Stimulated activated CD8-positive, alpha-beta memory T cell treated with anti-CD3 and anti-CD28 coated beads, Interleukin-15, amount 100 ng/mL, for 1 hour (primary cell): ENCODE measurements at places on chromosomes 7 and 10.

- no peak for DNase-seq
Observed at GRCh38 chr10:10830293-10830986, 187.2 kb upstream of the CELF2 start.

- no peak for DNase-seq
Observed at GRCh38 chr7:23235813-23236221, 10.8 kb upstream of the GPNMB start.

DNA sequence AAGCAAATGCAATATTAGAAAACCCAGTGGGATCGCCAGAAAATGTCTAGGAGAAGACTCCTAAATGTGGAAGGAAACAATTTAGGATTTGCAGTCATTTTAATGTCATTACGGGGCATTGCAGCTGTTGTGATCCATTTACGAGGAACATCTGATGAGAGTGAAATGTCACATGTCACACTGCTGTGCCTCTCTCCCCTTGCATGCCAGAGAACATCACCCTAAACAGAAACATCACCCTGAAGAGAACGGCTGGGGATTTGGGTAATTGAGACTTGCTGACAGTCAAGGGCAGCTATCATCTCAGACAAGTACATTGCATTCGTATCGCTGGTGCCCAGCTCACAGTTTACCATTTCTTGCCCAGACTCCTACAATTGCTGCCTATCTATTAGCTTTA, 785.7 kb upstream of the POM121L12 start:
- DNase-seq, result no peak

DNA sequence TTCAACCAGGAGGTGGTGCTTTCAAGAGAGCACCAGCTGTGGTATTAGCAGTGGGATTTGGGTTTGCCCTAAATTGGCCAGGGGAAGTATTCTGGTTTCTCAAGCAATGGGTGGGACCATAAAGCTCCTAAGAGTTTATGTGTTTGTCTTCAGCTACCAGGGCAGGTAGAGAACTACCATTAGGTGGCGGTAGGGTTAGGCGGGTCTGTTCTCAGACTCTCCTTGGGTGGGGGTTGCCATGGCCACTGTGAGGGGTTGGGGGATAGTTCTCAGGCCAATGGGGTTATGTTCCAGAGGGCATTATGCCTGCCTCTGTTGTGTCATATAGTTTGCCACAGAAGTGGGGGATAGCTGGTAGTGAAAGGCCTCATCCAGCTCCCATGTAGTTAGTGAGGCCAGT, 47.7 kb upstream of the BICC1 start:
- no peak for DNase-seq

GRCh38 chr7:79347351-79347750, 106.1 kb downstream of the MAGI2 start:
- DNase-seq, result no peak

GRCh38 chr10:11927746-11928145, 104.6 kb downstream of the PROSER2 start:
- DNase-seq, result no peak

GRCh38 chr10:43966571-43966965, 317.9 kb upstream of the ZNF32 start:
- no peak for DNase-seq

- DNase-seq, result no peak
Observed at GRCh38 chr7:46179061-46179610, 258.1 kb upstream of the IGFBP3 start.

DNA sequence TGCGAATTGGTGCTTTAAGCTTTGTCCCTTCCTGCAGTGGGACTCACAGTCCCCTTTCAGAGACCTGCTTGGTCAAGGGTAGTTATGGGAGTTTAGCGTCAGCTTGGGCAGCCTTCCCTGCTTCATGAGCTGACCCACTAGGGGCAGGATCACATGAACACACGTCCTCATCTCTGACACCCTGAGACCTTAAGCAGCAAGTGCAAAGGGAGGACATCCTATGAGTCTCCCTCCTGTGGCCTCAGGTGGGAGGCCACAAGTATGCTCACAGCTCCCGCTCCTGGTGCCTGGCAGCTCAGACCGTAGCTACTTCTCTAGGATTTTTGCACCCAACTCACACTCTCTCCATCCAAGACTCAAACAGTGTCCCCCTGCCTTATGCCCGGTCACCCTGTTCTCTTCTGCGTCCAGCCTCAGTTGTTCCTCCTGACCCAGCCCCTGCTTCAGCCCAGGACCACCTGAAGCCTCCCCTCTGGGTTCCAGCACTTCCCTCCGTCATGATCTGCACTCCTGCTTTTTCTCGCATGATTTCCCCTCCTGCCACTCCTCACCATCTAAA, 136.6 kb upstream of the FAM20C start:
- DNase-seq, result no peak

DNA sequence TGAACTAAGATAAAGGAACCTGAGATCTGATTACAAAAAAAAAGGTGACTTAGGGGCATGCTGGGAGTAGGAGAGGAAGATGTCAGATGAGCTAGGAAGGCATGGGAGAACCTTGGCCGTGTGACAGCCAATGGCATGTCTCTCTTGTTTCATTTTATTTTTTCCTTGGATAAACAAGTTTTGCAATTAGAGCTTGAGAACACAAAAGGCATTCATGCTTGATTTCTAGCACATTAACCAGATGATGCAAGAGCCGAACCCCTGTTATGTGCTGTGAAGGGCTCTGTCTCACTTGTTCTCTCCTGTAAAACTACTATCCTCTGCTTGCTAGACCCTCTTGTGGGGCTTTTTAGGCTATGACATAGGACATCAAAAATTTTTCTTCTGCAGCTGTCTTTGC, 134.3 kb upstream of the ASAH2 start:
- DNase-seq, result no peak

DNA sequence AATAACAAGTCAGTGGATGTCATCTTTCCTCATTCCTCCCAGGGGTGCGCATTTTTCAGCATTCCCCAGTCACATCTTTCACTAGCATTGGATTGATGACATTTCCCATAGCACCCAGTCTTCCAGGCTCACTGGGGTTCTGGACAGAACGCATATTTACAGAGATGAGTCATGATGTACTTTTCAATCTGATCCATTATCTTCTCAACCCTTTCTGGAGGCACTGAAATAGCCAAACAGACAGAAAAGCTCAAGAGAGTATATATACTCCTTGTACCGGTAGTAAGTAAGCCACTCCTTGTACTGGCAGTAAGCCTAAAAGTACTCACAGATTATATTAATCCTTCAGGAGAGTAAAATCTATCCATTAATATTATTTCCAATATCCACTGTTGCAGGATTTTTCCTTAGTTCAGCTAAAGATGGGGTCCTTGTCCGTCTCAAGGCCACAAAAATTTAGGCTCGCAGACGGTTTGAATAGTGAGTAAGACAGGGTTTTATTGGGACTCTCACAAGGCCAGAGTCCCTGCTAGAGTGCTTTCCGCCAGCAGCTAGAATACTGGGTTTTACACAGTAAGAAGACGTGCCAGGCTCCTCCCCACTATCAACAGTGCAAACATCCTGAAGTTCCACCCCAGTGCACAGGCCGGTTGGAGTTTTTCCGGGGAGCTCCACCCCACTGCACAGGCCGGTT, 60.8 kb downstream of the MDH2 start:
- no peak for DNase-seq

DNA sequence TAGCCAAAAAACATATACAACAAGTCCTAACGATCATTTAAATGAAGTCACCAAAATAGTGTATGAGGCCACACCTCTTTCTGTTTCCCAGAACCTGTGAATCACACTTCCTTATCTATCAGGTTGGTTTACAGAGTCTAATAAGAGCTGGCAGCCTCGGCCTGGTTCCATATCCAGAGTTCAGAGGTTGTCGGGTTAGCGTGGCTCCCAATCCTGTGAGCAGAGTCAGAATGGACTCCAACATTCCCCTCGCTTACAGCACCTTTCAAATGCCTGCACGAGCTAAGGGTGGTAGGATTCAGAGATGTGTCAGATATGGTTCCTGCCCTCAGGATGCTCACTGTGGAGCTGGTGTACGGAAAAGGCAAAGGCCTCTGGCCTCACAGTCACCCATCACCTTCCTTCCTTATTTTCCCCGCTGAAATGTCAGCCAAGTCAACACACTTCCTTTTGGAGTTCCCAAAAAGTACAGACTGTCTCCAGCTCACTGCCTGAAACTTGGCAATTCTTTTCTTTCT, 6.0 kb downstream of the IL15RA start:
- no peak for DNase-seq

- DNase-seq, result no peak
Observed at GRCh38 chr7:42426163-42426562, 189.2 kb upstream of the GLI3 start.

GRCh38 chr10:44924261-44925040, 13.3 kb downstream of the TMEM72 start:
- DNase-seq, result no peak

- DNase-seq, result no peak
Observed at GRCh38 chr7:90424720-90425119, 21.5 kb downstream of the CLDN12 start.

GRCh38 chr7:75856536-75856935, 22.3 kb upstream of the RHBDD2 start:
- no peak for DNase-seq

GRCh38 chr10:35872671-35873070, 230.6 kb upstream of the FZD8 start:
- no peak for DNase-seq

GRCh38 chr7:128915841-128916642, 5.5 kb upstream of the KCP start:
- DNase-seq, result no peak

DNA sequence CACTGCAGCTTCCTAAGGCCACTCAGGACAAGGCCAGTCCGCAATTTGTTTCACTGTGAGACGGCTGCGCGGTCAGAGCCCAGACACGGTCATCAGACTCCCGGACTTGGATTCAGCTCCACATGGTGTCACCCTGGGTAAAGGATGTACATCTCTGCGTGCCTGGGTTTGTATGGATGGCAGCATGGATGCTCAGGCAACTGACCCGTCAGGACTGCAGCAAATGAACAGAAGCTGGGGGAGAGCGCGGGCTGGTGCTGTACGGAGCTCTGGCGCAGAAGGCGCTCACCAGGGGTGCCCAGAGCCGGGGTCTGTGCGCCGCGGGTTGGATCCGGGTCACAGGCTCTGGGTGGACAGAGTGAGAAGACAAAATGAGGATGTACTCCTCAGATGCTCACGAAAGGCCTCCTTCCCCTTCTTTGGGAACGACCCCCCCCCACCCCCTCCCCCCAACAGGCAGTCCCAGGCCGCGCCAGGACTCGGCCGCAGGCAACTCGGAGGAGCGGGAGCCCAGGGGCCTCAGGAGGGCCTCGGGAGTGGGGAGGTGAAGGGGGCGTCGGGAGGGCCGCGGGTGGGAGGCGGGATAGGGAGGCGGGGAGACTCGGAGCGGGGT, 92.4 kb downstream of the CXCL12 start:
- no peak for DNase-seq

GRCh38 chr10:52653263-52653909, 119.2 kb downstream of the MBL2 start:
- no peak for DNase-seq

DNA sequence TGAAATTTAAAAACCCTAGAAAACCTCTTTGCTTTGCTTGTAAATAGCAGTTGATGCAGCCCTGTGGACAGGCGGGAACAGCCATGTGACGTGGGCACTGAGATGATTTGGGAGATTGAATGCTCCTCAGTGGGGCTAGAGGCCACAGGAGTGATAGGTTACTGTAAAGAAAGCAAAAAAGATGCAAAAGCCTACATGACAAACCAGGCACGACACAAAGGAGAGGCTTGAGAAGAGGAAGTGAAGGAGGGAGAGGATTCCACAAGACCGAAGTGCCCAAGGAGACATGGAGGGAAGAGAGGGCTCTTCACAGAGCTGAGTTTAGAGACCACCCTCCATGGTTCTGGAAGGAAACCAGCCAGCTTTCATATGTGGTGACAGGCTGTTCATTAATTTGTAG, 25.7 kb downstream of the IKZF1 start:
- no peak for DNase-seq

DNA sequence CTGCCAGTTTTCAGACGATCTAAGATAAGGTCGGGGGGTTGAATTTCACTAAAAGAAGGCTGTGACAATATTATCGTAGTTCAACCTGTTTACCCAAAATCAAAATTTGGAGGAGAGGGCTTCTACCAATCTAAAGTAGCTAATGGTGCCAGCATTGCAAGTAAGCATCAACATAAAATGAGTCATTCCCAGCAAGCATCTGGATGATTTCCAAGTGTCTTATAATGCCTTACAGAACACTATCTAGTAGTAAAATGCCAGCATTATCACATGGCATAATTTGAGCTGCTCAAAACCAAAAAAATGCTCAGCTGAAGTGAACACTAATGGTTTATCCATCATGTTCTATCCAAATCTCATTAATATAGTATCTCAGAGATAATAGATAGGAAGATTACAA, 1193.9 kb downstream of the DNAJB9 start:
- DNase-seq, result no peak

DNA sequence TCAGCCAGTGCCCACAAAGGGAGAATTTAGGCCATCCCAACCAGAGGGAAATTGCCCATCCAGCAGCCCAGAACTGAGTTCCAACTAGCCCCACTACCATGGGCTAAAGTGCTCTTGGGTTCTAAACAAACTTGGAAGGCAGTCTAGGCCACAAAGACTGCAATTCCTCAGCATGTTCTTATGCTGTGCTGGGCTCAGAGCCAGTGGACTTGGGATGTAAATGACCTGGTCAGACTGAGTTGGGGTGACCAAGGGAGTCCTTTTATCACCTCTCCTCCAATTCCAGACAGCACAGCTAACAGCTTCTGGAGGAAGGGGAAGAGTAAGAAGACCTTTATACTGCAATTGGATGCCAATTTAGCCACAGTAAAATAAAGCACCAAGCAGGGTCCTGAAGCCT, 607.2 kb upstream of the KCND2 start:
- DNase-seq, result no peak

DNA sequence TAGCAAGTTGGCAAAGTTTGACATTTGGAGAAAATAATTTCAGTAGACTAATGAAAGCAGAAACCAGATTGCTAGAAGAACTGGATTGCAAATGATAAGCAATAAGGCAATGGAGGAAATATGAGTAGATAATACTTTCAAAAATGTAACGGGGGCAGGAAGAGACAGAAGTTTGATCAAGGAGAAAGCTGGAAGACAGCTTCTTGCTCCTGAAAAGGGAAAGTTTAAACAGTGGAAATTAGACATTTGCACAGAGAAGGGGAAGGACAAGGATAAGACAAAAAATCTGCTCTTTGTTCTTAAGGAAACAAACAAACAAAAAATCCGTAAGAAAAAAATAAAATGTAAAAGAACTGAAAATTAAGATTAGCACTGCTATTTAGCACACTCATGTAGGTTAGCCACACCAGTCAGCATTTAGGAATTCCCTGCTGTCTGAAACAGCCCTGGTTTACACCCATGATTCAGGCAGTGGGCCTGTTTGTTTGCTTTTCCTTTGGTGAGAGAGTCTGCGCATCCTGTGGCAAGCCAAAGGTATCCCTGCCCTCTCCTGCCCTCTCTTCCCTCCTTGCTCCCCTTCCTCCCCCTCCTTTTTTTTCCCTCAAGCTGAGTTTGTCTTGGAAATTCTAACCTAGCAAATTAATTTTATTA, 104.3 kb upstream of the CAV2 start:
- no peak for DNase-seq

GRCh38 chr7:158976468-158976848, 120.1 kb downstream of the DYNC2I1 start:
- DNase-seq, result no peak

- DNase-seq, result no peak
Observed at GRCh38 chr7:33903791-33904680, 1.3 kb upstream of the BMPER start.

GRCh38 chr7:20323595-20323994, 7.1 kb upstream of the ITGB8 start:
- DNase-seq, result no peak

- no peak for DNase-seq
Observed at GRCh38 chr10:121291823-121292222, 306.4 kb downstream of the FGFR2 start.
